ENCODE measurements at places on chromosomes 5 and 9. TPM values are rescaled to one million over a fixed set of nuclear protein-coding genes. Genes with fewer than 3 reads are reported as not detected.

DNA sequence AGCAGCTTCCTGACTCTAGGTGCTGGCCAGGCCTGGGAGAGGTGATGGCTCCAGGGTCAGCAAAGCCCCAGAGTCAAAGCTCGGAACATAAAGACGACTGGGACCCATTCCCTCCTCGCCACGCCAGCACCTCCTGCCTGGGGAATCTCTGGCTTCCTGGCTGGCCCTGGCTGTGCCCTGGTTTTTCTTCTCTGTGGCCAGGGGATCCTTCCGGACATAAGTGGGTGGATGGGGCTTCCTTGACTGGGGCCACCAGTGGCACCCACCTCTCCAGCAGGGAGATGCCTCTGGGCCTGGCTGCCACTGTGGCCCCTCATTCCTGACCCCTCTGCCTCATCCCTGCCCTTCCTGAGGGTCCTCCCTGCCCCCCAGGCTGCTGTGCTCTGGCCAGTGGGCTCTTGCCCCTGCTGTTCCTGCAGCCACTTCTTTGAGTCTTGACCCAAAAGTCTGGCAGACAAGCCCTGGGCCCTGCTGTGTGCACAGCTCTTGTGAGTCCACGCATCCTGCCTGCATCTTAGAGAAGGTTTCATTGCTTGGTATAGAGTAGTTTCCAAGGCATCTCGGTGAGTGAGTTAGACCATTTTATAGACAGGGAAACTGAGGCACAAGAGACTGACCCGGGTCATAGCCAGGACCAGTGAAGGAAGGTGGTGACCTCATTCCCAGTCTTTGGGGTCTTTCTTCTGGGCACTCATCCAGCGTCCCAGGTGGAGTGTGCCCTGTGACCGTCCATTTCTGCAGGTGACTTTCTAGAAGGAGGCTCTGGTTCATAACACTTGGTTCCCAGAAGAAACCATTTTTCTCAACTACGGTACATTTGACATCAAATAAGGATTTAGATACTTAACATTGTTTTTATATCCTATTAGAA, 17.3 kb upstream of the LPCAT1 start:
- no peak overlapping the region for H3K27ac ChIP-seq
- no peaks in the 10 kb centered on the region for H3K36me3 ChIP-seq
- H3K4me1 ChIP-seq: no peaks in the 10 kb centered on the region
- DNase-seq: no peak

GRCh38 chr5:10524376-10525123, 39.3 kb upstream of the ANKRD33B start:
- peaks cover 4% of the 10 kb centered on the region for H3K4me1 ChIP-seq
- H3K36me3 ChIP-seq: no peaks in the 10 kb centered on the region
- H3K27me3 ChIP-seq: peaks cover 32% of the 10 kb centered on the region
- no peak overlapping the region for H3K27ac ChIP-seq
- no peak overlapping the region for H3K4me3 ChIP-seq

- peaks cover 24% of the 10 kb centered on the region for H3K27me3 ChIP-seq
- H3K27ac ChIP-seq: no peak overlapping the region
- H3K36me3 ChIP-seq: no peaks in the 10 kb centered on the region
- no peak for DNase-seq
- H3K4me3 ChIP-seq: no peak overlapping the region
These were observed 33.0 kb downstream of the NDUFA8 start for GRCh38 chr9:122126331-122127261.

SLC12A7 gene
- total RNA-seq: 1.8 TPM

TUSC1 gene
- not detected for total RNA-seq

- no peaks in the 10 kb centered on the region for H3K36me3 ChIP-seq
- DNase-seq: no peak
- peaks cover 9% of the 10 kb centered on the region for H3K4me1 ChIP-seq
- H3K27ac ChIP-seq: no peak overlapping the region
- no peaks in the 10 kb centered on the region for H3K27me3 ChIP-seq
- H3K4me3 ChIP-seq: no peak overlapping the region
These were observed 131.2 kb downstream of the RGS3 start for GRCh38 chr9:113594484-113595299.

DNA sequence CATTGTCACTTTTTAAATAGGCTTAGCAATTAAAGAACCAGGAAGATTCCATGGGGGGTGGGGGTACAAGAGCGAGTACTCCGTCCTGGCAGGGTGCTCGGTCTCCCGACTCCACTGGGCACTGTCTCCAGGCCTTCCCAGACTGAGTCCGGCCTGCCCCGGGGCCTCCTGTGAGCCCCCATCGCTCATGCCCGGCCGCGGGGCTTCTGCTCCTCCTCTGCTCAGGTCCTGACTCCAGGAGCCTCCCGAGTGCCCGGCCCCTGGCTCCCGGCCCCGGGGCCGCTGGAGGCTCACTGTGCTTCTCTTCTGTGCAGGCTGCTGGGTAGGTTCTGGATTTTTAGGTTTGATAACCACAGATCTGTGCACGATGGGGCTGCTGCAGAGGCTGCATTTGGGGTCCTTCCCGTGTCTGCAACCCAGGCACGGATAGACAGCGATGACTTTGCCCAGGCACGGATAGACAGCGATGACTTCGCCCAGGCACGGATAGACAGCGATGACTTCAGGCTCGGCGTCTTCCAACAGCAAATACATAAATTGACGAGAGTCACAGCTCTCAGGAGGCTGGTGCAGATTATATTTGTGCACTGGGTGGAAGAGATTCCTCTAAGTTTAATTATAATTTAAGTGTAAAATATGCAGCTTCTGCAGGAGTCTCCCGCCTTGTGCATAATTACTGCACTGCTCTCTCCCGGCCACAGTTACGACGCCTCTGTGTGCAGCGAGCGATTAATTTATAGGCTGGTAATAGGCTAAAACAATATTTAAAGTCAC, 74.8 kb upstream of the RXRA start:
- no peaks in the 10 kb centered on the region for H3K4me1 ChIP-seq
- H3K4me3 ChIP-seq: no peak overlapping the region
- H3K27ac ChIP-seq: no peak overlapping the region
- no peak for DNase-seq
- H3K27me3 ChIP-seq: peaks cover 69% of the 10 kb centered on the region

DNA sequence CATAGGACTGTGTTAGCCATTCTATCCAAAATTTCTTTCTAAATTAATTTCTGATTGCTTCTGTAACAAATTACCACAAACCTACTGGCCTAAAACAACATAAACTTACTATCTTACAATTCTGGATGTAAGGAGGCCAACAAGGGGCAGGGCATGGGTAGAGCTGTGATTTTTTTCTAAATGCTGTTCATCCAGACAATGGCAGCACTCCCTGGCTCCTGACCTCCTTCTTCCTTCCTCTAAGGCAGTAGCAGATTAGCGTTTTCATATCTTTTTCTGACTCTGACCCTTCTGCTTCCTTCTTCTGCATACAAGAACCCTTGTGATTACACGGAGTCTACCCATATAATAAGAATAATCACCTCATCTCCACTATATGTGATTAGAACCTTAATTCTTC, 1005.8 kb downstream of the CDH12 start:
- DNase-seq: no peak
- H3K4me3 ChIP-seq: no peak overlapping the region
- H3K4me1 ChIP-seq: no peaks in the 10 kb centered on the region
- no peaks in the 10 kb centered on the region for H3K27me3 ChIP-seq

- DNase-seq: no peak
- H3K36me3 ChIP-seq: no peaks in the 10 kb centered on the region
- no peak overlapping the region for H3K27ac ChIP-seq
These were observed 224.1 kb downstream of the ESM1 start for GRCh38 chr5:54761213-54761701.

DNA sequence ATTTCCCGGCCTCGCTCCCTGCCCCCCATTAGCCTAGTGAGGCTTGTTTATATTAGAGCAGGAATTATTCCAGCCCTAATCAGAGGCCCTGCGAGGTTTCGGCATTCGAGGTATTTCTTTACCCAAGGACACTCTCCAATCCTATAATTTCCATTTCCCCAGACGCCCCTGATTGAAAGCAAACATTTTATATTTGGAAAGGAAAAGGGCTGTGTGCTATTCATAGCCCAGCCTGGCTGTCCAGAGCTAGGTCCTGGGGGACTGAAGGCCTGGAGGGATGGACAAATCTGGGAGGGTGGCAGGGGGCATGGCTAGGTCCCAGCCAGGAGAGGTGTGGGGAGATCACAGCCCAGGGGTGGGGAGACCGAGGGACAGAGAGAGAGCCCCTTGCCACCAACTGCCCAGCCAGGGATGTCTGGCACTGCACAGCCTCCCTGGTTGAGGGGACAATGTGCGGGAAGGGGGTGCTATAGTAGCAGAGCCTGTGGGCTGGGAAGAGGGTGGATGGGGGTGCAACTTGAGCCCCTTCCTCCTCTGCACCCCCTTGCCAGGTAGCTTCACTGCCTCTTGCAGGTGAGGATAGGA, 125.1 kb downstream of the BARX1 start:
- no peaks in the 10 kb centered on the region for H3K36me3 ChIP-seq
- H3K4me1 ChIP-seq: peaks cover 20% of the 10 kb centered on the region
- DNase-seq: no peak
- no peak overlapping the region for H3K4me3 ChIP-seq
- no peak overlapping the region for H3K27ac ChIP-seq
- H3K27me3 ChIP-seq: peaks cover 11% of the 10 kb centered on the region

DNA sequence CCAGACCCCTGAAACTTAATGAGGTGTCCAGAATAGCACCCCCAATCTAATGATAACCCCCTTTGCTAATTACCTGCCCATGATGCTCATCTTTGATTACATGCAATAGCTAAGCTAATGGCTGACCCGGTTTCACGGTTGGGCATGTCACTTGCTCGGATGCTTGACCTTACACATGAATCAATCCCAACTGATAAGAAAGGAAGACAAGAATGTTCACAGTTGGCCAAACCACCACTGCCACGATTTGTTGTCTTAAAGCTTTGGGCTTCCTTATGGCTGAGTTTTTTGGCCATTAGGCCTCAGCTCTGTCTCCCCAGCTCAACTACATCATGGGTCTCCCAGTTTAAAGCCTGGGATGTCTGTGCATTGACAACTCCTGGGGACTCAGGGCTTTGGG, 53.1 kb upstream of the TGFBR1 start:
- no peak for DNase-seq
- H3K4me1 ChIP-seq: peaks cover 36% of the 10 kb centered on the region
- no peak overlapping the region for H3K27ac ChIP-seq
- no peaks in the 10 kb centered on the region for H3K36me3 ChIP-seq

All from K562 (cell line).